ENCODE measurements at places on chromosomes 5 and 9.

- no peak for DNase-seq
Measured at GRCh38 chr5:77590347-77590746, 48.2 kb downstream of the OTP start.

DNA sequence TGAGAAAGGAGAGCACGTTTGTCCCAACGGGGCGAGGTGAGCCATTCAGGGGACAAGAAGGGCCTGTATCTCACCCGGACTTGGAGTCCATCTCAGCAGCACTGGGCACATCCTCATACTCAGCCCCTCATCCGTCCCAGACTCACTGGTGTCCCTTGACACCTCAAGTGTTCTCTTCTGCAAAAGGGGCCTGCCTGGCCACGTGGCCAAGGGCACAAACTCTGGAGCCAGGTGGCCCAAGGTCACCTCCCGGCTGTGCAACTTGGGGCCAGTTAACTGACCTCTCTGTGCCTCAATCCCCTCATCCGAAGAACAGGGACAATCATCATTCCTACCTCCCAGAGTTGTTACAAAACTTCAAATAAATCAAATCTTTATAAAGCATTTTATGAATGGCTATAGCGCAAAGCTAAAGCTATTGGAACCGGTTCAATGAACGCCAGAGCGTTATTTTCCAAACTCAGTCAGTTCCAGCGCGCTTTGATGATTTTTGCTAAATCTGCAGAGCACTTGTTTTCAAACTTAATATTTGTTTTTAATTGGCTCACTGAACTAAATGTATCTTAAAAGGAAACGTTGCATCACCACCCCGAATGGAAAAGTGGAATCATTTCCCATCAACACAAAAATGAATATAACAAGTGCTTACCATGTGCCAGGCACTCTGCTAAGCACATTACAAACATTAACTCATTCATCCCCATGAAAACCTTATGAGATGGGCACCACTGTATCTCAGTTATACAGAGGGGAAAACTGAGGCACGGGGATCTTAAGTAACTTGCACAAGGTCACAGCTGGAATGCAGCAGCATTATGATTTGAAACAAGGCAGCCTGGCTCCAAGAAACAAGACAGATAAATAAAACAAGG, 49.3 kb downstream of the DUSP1 start:
- DNase-seq: no peak

- DNase-seq: no peak
Measured at GRCh38 chr9:81720450-81721086, 31.2 kb upstream of the TLE1 start.

DNA sequence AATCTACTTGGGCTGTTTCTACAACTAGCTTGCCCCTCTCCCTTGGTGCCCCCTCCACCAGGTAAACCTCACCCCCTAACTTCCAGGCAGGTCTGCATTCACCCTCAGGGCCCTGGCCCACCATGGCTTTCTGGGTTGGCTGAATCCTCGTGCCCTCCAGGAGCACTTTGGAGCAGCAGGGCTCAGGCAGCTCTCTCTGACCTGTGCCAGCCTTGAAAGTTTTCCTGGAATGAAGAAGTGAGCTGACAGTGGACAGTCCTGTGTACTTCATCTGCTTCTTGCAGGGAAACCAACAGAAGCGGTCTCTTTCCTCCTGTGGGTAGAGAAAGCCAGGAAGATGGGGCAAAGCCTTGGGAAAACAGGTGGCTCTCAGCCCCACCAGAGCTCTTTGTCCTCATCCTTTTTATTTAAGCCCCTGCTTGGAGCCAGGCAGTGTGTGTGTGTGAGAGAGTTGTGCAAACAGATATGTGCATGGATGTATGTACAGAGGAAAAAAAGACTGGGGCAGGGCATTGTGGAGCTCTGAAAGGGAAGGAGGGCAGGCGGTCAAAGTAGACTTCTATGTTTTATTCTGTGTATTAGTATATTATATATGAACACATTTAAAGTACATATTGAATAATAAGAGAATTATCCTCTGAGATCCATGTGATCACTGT, 62.3 kb upstream of the SPRY4 start:
- DNase-seq: no peak
